Activated naive CD4-positive, alpha-beta T cell (primary cell): ENCODE measurements at places on chromosomes 3 and 15.

- DNase-seq: no peak
Measured at GRCh38 chr3:187974871-187975271, 179.1 kb upstream of the LPP start.

GRCh38 chr15:98799461-98800390 is 151.4 kb downstream of the IGF1R start:
- DNase-seq: no peak

DNA sequence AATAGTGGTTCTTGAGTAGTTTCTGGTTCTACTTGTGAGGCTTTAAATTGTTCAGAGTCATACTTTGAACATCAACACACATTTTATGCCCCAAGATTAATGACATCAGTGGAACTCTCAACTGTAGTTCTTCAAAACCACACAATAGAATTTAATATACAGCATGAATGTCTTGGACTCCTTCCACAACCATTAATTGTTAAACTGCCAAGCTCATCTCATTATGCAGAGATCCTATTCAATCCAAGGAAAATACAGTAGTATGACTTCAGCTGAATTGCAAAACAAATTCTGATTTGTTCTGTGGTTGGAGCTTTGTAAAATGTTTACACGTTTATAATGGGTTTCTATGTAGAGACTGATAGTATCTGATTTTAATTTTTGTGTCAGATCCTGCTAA is 199.2 kb upstream of the SLC2A2 start:
- DNase-seq: no peak

DNA sequence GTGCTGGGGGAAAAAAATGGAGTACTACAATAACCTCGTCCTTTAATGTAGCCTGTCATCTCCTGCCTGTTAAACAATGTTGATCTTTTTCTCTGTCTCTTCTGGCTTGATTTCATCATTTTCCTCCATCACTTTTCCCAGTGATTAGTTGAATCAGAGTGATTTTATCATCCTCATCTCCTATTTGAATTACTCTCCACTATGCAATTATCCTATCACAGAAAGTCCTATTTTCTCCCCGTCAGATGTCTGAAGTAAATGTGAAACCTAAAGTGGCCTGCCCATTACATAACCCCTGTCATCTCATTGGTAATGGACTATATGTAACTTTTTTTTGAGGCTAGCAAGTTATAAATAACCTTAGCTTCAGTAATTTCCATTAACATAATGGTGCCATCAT is 201.8 kb downstream of the CACNA2D3 start:
- no peak for DNase-seq

DNA sequence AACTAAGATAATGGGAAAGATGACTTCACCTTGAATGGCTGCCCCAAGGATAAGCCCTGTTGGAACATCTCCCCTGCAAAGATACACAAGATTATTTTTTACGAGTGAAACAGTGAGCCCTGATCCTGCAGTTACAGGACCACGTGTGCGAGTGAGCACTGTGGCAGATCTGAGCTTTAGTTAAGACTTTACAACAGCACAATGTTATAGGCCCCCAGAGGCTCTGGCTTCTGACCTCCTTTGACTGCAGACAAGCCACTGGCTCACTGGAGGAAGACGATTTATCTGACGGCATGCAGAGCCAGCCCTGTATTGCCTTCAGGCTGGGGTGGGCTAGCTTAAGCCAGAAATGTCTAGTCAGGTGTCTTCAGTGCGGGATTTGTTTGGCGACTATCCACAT is 174.4 kb downstream of the ARRDC4 start:
- DNase-seq: no peak

DNA sequence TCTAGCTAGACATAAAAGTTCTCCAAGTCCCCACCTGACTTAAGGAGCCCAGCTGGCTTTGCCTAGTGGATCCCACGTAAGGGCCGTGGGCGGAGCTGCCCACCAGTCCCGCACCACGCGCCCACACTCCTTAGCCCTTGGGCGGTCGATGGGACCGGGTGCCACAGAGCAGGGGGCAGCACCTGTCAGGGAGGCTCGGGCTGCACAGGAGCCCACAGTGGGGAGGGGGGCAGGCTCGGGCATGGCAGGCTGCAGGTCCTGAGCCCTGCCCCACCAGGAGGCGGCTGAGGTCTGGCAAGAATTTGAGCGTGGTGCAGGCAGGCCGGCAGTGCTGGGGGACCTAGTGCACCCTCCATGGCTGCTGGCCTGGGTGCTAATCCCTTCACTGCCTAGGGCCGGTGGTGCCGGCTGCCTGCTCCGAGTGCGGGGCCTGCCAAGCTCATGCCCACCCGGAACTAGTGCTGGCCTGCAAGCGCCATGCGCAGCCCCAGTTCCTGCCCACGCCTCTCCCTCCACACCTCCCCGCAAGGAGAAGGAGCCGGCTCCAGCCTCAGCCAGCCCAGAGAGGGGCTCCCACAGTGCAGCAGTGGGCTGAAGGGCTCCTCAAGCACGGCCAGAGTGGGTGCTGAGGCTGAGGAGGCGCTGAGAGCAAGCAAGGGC is 78.7 kb downstream of the SLC6A1 start:
- no peak for DNase-seq

DNA sequence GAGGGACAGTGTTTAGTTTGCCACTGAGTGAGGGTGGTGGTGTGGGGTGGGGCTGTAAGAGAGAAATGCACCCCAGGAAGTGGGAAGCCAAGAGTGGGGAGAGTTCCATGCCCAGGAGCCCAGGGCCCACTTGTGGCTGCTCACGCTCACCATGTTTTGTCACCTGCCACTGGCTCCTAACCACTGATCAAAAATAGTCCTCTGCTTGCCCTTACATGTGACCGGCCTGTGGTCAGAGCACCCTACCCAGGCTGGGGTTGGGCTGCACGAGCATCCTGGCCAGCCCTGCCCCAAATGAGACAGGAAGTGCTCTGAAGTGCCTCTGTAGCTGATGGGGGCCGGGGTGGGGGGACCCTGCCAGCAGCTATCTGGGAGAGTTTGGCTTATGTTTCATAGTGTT is 216.3 kb downstream of the RPLP1 start:
- no peak for DNase-seq
